ENCODE measurements at places on chromosomes 6 and 20.

GRCh38 chr6:109455437-109456110 lies at the start of gene MICAL1:
TSS of gene MICAL1 (minus strand) at chr6:109455772. CDS start at chr6:109454196, 1,576 bp downstream.
- DNase-seq: peak; percentile 80

GRCh38 chr20:16479666-16480065 lies 93.6 kb downstream of the KIF16B start:
- DNase-seq: peak; percentile 11

- DNase-seq: peak; percentile 30
These were observed 801 bp downstream of the FBXL4 start for GRCh38 chr6:98946879-98947410.

DNA sequence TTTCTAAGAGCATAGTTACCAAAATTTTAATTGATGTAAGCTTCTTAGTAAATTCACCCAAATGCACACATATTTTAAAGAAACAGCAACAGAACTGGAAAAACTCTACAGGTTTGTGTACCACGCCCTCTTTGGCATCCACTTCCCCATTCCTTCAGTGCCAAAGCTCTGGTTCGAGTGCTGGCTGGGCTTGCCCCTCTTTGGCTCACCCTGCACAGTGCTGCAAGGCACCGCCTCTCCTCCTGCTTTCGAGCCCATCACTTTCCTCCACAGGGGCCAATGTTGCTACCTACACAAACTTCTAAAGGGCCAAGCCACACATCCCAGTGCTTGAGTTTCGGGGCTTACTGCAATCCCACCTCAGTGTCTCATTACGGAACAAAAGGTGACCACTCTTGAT lies 9.6 kb downstream of the LRP11 start:
- no peak for DNase-seq

DNA sequence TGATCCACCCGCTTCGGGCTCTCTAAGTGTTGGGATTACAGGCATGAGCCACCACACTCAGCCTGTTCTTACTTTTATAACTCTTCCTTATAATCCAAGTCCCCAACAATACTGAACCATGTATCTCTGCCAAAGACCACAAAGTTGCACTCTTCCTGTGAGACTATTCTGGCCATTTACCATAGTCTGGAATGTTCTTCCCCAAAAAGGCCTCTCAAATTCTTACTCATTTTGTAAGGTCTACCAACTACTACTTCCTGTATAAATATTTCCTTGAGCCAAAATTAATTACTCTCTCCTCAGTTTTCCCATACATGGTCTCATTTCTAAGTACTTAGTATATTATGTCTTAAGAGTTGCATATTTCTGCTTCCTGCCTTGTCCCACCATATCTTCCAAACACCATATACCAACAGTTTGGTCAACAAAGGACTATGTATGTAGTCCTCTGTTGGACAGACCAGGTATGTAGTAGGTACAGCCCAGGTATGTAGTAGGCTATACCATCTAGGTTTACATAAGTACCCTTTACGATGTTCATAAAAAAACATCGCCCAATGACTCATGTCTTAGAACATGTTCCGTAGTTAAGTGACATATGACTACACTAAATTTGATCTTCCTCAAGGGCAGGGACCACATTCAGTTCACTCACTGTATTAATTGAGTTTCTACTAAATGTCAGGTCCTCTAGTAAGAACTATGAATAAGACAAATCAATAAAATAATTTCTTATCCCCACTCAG lies 22.0 kb downstream of the RANBP9 start:
- DNase-seq: peak; percentile 77

DNA sequence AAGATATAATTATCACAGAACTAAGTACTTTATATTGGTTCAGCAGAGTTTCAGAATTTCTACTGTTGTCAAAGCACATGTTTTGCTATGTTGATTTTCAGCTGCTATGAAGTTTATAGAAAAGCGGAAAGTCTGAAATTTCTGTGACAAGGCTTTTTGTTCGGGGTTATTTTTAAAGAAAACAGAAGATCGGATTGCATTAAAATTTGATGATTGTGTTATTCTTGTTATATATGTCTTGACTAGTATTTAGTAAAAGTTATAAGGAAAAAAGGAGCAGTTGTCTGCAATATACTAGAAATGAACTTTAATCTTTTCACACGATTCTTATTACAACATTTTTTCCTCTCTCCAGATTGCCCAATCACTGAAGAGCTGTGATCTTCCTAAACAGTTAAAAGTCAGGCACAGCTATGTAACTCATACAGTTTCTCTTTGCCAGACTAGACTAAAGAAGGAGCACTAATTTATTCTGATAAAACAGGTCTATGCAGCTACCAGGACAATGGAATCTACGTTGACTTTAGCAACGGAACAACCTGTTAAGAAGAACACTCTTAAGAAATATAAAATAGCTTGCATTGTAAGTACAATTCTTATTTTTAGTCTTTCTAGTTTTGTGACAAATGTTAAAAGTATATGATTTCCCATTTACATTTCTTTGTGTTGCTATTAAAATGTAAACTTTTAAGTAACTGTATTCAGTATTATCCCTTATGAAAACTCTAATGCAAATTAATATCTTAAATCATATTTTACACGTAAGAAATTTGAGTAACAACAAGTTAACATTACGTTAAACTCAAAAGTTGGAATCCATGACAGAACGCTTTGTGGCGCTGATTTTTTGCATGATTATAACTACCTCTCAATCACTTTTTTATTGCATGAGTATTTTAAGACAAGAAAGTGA lies at the start of gene ENPP3:
Gene ENPP3, plus strand, starts transcription at position 423 of the 913 bp plus-strand sequence. Its CDS starts 83 bp downstream, at position 506.
- no peak for DNase-seq

DNA sequence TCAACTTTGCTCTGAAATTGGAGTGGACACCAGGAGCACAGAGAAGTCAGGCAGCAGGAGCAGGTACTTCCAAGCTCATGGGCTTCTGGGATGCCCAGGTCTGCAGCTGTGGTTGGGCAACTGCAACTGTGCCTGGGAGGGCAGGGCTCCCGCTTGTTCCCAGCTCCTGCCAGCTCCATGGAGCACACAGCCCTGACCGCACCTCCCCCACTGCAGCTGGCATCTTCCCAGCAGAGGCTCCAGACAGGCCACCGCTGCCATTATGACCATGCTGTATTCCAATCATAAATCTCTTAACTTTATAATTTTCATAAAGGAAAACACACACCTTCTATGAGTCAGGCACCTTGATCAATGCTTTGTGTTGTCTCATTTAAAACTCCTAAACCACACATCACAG lies 36.9 kb downstream of the STK38 start:
- DNase-seq: no peak

DNA sequence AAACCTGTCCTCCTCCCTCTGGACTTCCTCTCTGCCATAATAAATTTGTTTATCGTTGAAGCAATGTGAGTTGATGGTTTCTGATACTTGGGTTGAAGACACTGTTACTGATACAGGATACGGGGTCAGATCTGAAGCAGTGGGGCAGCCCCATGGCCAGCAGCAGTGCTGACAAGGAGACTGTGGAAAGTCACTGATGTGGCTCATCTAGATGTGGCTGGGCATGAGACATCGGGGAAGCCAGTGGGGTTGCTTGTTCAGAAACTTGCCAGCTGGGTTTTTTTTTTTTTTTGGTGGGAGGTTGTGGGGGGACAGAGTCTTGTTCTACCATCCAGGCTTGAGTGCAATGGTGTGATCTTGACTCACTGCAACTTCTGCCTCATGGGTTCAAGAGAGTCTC lies 2.6 kb upstream of the BPI start:
- no peak for DNase-seq

DNA sequence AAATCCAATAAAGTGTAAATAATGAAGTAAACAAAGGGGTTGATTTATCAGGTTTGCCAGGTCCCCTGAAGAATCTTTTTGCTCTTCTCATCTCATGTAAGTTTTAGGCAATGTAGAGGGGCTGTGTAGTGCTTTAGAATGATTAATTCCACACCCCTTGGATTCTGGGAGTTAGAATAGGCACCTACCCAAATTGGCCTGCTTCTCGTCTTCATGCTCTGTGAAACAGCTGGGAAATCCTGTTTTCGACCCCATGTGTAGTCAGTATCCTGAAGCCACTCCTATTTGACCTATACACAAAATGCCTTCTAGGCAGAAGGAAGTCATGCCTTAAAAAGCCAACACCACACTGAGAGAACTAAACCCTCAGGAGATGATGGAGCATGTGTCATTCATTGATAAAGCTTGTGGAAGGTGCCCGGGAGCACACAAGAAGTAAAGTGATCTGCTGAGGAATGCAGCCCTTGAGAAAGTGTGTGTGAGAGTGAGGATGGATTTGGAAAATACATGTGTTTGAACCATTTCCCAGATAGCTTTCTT lies 170.9 kb downstream of the KLHL32 start:
- DNase-seq: no peak

- DNase-seq: peak; percentile 76
These were observed 428.1 kb upstream of the NOX3 start for GRCh38 chr6:155883741-155884140.

DNA sequence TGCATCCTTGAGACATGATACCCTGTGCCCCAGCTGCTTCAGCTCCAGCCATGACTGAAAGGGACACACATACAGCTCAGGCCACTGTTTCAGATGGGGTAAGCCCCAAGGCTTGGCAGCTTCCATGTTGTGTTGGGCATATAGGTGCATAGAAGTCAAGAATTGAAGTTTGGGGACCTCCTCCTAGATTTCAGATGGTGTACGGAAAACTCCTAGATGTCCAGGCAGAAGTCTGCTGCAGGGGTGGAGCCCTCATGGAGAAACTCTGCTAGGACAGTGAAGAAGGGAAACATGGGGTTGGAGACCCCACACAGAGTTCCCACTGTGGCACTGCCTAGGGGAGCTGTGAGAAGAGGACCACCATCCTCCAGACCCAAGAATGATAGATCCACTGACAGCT lies 1379.0 kb upstream of the MAP3K7 start:
- no peak for DNase-seq

- peak; percentile 14 for DNase-seq
These were observed 45.6 kb downstream of the EYA4 start for GRCh38 chr6:133286765-133287164.

GRCh38 chr6:34438705-34439104 lies 12.8 kb upstream of the RPS10 start:
- no peak for DNase-seq

DNA sequence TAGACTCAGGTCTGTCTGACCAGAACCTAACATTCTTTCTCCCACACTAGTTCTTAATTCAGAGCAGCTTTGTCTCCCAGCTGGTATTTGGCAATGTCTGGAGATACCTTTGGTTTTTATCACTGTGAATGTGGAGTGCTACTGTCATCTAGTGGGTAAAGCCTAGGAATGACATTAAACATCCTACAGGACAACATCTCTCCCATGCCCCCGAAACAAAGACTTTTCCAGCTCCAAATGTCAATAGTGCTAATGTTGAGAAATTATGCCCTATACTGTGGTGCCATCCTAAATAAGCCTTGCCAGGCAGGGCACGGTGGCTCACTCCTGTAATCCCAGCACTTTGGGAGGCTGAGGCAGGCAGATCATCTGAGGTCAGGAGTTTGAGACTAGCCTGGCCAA lies 4.2 kb upstream of the TTPAL start:
- peak; percentile 70 for DNase-seq

- peak; percentile 32 for DNase-seq
These were observed 13.0 kb upstream of the RBM24 start for GRCh38 chr6:17268114-17268513.

DNA sequence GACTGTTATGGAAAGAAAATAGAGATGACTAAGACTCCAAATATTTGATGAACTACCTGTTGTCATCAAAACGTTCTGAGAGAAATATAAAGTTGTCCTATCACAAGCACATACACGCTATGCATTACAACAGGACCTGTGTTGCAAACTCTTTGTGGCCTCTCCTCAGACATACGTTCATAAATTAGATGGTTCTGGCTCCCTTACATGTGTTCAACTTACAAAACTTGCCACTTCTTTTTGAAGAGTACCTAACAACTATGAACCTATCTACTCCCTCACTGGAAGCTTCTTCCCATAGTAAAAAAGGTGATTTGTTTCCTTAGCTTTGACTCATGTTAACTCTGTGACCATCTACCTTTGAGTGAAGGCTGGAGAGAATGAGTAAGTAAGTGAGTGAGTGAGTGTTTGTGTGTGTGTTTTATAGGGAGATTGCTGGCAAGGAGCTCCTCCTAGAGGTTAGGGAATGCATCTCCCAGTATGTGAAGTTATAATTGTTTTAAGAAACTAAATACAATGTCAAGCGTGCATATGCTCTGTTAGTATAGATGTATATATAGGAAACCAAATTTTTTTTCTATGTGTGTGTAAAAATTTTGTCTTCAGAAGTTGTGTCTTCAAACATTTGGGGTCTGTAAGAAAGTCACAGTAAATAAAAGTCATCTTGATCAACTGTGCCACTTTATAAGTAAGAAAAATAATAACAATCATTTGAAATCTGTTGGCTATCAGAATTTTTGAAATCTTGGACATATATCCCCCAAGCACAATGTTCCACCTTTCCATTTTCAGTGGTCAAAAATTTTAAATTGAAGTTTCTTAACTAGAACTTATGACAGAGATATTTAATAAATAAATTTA lies 1211.1 kb upstream of the GJE1 start:
- DNase-seq: peak; percentile 84

DNA sequence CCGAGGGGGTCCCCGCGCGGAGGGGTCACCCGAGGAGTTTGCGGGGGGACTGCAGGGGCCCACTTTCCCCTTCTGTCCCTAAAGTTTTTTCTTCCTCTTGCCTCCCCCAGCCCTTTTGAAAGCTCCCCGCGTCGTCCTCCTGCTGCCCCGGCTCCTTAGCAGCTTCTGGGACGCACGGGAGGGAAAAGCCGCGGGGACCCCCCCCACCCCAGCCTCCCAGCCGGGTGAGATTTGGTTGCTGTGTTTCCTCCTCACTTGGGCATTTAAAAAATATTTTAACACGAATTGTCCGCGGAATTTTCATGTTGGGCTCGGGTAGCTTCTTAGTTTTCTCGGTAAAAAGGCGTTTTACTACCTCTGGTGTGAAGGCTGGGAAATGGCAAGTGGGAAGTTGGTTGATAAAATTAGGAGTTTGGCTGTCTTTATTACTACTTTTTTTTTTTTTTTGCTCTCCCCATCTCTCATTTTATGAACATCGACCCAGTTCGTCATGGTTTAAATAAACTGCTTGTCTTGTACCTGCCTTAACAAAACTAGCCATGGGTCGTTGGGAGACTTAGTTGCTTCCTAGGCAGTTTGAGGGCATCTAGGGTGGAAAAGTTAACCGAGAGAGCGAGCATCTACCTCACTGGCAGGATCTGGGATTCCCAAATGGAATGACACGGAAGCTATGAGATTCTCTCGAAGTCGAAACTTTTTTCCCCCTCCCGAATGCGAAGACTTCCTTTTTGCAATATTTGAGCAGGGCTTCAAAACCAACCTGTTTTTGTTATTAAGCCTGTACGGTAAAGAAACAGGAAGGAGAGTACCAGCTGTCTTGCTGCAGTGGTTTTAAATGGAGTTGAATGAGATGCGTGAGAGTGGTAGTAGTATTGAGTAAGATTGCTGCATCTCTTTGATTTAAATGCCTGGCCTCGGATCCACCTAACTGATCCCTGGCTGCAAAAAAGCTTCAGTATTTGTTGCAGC lies 868 bp downstream of the NCOA3 start:
- peak; percentile 63 for DNase-seq

GRCh38 chr6:36436466-36436865 lies 6.2 kb downstream of the PXT1 start:
- DNase-seq: peak; percentile 93

GRCh38 chr6:47464052-47464451 lies 13.5 kb upstream of the CD2AP start:
- DNase-seq: no peak
